DMS79 treated with DMSO at 0.1 percent for 48 hours (cell line): ENCODE measurements at places on chromosomes 2 and 18.

DNA sequence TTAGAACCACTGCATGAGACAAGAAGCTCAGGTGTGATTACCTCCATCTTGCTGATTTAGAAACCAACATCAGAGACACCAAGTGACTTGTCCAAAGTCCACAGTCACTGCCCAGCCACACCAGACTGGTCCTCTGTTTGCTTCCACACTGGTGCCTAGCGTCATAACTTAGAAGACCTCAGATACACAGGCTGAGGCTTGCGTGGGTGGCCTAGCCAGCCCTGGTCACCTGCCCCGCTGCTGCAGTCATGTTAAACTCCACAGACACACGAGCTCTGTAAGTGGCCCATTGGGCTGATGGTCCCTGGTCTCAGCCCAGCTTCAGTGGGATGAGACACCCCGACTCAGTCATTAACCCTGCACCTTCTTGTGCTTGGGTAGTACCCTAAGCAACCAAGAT is 47.1 kb downstream of the CNGA3 start:
- DNase-seq, result no peak

GRCh38 chr2:181923121-181923520 is 31.6 kb downstream of the ITPRID2 start:
- DNase-seq, result no peak

- no peak for DNase-seq
Measured at GRCh38 chr2:240645801-240646175, 20.5 kb downstream of the GPR35 start.

DNA sequence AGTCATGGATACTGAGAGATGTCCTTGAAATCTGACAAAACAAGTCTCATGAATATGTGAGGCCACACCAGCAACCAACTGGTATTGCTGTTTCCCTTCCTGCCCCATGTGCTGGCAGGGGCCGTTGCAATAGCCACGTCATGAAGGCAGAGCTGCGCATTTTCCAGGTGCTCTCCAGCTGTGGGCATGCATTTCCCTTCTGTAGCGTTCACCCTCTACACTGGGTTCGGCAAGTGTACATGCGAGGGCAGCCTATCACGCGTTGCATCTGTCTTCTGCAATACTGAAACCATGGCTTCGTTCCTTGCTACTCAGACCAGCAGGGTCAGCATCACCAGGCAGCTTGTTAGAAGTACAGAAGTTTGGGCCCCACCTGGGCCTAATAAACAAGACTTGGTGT is 17.4 kb downstream of the ARL4C start:
- DNase-seq, result no peak

DNA sequence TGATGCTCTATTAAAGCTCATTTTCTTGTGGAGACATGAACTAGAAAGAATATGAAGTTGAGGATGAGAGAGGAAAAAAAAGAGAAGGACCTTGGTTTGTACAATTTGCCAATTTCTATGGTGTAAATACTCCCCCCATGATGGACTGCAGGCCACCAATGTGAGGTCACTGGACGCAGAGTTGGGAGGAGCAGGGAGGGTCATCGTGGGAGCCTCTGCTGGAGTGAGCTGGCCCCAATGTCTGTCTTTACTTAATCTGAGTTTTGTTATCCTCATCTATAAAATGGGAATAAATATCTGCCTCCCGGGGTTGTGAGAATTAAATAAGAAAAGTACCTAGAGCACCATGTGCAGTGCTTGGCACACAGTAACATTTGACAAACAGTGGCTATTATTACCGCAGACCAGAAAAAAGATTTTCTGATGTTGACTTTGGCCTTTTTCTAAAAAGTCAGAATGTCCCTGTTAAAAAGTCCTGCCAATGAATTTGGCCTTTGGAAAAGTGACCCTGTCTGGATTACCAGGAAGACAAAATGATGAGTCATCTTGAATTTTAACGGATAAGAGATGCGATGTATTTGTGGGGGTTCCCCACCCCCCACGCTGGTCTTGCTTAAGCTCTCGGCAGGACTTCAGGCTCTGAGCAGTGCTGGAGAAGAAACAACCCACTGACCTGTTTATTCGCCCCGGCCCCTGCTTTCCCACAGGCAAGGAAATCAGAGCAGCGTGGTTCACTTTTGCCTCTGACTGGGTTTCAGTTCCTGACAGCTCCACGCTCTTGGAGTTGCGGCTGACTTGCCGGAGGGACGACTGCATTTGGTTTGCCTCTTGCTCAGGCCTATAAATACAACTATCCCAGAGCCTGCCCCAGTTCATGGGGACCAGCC is 50.3 kb upstream of the FOSL2 start:
- no peak for DNase-seq

DNA sequence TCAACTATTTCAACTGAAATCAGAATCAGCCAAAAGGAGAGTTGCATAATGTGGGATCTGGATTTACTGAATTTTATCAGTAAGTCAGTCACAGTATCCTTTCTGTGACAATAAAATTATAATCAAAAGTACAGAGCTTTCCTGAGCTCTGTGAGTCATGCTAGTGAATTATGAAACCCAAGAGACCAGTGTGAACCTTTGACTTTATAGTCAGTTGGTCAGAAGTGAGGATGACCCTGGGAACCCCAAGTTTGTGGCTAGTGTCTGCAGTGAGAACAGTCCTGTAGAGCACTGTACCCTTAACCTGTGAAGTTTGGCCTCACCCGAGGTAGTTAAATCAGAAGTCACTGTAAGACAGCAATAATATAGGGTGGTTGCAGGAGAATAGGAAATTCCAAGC is 381.7 kb downstream of the CDH19 start:
- DNase-seq, result no peak

GRCh38 chr18:52499016-52499415 is 159.0 kb downstream of the DCC start:
- no peak for DNase-seq

GRCh38 chr18:69725855-69726508 is 221.7 kb downstream of the CD226 start:
- DNase-seq, result no peak

- no peak for DNase-seq
Measured at GRCh38 chr2:219737270-219737691, 109.9 kb downstream of the SLC4A3 start.

DNA sequence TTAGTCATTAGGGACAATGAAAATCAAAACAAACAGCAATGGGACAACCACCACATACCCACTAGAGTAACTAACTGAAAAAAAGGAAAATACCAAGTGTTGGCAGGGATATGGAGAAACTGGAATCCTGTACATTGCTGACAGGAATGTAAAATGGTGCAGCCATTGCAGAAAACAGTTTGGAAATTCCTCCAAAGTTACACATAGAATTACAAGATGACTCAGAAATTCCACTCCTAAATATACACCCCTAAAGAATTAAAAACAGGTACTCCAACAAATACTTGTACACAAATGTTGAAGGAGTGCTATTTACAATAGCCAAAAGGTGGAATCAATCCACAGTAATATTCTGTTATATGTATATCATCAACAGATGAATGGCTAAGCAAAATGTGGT is 110.9 kb downstream of the ROCK1 start:
- no peak for DNase-seq

GRCh38 chr2:41116106-41116797 is 664.4 kb upstream of the SLC8A1 start:
- DNase-seq, result no peak
